ENCODE measurements at places on chromosomes 4 and X.

- DNase-seq, result no peak
Observed at GRCh38 chr4:90844241-90844640, 717.0 kb downstream of the CCSER1 start.

DNA sequence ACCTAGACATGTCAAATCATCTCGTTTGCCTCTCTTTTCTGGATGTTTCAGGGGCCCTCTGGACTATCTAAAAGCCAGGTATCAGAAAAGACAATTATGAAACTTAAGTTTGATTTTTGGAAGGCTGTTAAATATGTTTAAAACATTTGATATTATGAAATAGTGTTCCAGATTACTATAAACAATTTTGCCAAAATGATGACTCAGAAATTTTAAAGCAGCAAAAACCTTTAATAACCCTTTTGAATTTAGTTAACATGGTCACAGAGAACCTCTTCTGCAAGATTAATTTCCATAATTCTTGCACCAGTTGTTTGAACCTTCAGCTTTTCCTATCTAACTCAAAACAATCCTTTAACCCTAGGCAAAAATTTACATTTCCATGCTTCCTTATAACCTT, 18.8 kb upstream of the FAM47E start:
- DNase-seq, result no peak

DNA sequence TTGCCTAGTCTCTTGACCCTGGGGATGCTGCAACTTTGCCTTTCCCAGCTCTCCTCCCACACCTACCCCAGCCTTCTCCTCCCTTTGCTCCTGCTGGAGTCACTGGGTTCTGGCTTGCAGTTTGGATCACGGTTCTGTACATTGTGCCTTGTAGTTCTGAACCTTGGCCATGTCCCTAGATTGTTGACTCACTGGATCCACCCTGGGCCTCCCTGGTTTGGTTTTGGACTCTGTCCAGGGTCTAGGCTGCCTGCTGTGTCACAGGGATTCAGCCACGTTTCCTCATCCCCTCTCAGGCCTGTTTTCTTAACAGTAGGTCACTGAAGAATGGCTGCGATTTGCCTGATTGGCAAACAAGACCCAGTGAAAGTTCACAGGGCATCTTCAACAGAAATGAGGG, 11.5 kb upstream of the GABRE start:
- no peak for DNase-seq

- no peak for DNase-seq
Observed at GRCh38 chr4:11670304-11670703, 241.6 kb upstream of the HS3ST1 start.
